Naive thymus-derived CD8-positive, alpha-beta T cell (primary cell): ENCODE measurements at places on chromosomes 4 and X.

GRCh38 chr4:72568959-72569718 is at the start of gene ADAMTS3:
TSS of gene ADAMTS3 (minus strand) at chr4:72569221. CDS start at chr4:72568762, 459 bp downstream.
- no peak for DNase-seq

DNA sequence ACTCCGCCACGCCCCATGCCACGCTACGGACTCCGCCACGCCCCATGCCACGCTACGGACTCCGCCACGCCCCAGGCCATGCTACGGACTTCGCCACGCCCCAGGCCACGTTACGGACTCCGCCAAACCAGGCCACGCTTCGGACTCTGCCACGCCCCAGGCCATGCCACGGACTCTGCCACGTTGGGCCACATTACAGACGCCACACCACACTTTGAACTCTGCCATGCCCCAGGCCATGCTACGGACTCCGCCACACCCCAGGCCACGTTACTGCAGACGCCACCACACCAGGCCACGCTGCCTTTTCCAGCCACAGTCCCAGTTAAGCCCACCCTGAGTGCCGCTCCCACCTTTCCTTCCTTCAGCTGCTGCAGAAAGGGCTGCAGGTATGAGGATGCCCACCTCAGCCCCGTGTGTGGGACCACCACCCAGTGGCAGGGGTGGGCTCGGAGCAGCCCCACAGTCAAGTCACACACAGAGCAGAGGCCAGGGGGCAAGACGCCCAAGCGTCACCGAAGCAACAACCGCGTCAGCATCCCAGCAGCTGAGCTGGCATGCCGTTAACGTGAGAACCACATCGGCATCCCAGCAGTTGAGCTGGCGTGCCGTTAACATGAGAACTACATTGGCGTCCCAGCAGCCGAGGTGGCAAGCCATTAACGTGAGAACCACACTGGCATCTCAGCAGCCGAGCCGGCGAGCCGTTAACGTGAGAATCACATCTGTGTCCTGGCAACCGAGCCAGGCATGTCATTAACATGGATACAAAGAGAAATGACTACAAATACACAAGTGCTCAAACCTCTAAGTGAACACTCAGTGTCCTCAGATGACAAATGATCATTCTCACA is 26.4 kb downstream of the GAK start:
- DNase-seq = no peak

DNA sequence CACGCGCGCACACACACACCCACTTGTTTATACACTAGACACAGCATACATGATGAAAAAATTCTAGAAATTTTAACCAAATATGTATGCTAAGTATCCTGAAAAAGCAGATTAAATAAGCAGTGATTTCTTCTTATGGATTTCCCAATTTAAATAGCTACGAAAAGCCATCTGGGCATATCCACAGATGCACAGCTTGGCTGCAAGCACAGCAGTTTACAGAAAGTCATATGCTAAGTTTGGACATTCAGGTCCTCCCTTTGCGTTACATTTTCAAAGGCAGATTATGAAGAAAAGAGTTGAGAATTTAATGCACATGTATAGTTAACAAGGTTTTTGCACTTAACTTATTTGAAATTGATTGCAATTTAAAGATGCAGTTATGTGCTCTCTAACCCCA is 542.2 kb upstream of the EPHA5 start:
- no peak for DNase-seq

GRCh38 chr4:169100670-169101101 is 90.6 kb upstream of the CBR4 start:
- no peak for DNase-seq

GRCh38 chr4:105093975-105094374 is 52.7 kb upstream of the TET2 start:
- DNase-seq = no peak

DNA sequence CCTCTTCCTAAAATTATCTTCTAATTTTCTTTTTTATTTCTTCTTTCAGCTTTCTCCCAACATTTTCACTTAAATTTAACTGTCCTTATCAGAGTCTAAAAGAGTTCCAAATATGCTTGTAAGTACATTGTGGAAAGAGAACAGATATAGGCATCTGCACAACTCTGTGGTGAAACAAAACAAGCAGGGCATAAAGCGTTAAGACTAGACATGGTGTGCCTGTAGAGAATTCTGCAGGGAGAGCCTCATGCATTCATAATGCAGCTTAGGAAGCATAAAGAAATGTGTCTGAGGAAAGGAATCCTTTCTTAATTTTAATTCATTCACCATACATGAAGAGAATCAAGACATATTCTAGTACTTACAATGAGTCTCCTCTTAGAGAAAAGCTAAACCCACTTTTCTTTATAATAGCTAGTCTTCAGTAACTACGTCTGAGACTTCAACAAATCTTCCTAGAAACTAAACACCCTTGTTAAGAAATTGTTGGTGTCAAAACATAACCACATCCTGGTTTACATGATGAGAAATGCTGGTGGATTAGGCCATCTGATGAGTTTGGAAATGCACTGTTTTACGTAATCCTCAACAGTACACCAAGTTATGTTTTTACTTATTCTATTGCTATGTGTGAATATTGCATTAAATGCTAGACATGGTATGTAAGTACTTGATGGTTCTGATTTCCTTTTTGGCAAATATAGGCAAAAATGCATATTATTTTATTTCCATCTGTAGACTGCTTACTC is 307.8 kb upstream of the GIMD1 start:
- no peak for DNase-seq
